Fibroblast of skin of left biceps (primary cell): ENCODE measurements at places on chromosomes 3 and 15.

GRCh38 chr3:119184796-119185570, 11.6 kb downstream of the UPK1B start:
- DNase-seq = peak; percentile 55

GRCh38 chr3:39067286-39067685, 15.5 kb downstream of the WDR48 start:
- DNase-seq = no peak

- DNase-seq = peak; percentile 17
These were observed 121.6 kb downstream of the EEFSEC start for GRCh38 chr3:128274837-128275236.

DNA sequence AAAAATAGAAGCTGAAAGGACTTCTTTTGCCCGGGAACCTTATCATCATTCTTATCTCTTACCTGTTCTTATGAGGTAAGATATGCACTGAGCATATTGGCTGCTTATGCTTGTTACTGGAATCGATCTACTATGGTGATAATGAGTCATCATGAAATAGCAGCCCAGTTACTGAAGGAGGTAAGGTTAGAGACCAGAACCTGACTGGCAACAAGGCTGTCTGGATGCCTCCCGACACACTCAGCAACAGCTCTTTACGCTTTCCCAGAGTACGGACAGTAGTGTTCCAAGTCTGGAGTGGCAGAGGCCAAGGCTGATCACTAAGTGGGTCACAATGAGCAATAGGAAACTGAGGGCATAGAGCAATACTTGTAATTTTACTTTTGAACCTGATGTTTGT, 314.1 kb downstream of the NLGN1 start:
- DNase-seq = no peak

- no peak for DNase-seq
These were observed 273.4 kb downstream of the IGSF11 start for GRCh38 chr3:118761291-118761606.

DNA sequence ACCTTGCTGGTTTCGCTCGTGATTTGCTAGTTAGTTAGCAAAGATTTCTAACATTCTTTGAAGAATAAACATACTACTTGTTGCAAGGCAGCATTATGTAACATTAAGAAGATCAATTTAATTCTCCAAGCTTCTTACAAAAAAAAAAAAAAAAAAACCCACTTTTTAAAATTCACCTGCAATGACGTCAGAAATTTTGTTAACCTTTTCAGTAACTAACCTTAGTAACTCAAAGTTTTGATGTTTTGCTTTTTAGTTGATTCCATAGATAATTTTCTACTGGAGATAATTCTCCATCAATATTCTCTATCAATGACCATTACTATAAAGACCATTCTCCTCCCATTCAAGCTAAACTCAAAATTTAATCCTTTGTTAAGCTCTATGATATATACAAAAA, 491.8 kb upstream of the TBL1XR1 start:
- DNase-seq = no peak

GRCh38 chr3:140219291-140219690, 284.3 kb downstream of the CLSTN2 start:
- no peak for DNase-seq

DNA sequence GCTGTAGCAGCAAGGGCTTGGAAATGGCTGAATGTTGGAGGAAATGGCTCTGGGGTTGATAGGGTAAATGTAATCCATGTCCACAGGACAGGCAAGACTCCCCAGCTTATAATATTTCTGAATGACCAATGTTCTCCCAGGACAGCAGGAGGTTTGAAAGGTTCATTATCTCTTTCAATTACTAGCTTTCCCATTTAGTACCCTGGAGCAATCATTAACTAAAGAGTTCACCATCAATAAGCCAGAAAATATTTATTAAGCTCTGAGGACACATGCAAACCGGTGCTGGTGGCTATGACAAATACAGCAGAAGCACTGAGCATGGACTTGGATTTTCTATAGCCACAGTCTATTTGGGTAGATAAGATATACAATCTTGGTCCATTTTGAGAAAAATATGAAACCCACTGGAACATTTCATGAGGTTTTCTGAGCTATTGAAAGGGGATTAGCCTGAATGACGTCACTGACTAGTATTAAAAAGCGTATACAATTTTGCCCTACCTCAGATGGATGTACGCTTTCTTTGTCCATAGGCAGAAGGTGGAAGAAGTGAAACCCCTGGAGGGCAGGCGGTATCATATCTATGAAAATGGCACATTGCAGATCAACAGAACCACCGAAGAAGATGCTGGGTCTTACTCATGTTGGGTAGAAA, 166.2 kb downstream of the CHL1 start:
- DNase-seq = no peak

- DNase-seq = no peak
These were observed 74.6 kb upstream of the ADPGK start for GRCh38 chr15:72858205-72858604.

- no peak for DNase-seq
These were observed 11.5 kb downstream of the CRYGS start for GRCh38 chr3:186532598-186533072.

GRCh38 chr15:38074029-38074428, 139.6 kb downstream of the TMCO5A start:
- DNase-seq = no peak

DNA sequence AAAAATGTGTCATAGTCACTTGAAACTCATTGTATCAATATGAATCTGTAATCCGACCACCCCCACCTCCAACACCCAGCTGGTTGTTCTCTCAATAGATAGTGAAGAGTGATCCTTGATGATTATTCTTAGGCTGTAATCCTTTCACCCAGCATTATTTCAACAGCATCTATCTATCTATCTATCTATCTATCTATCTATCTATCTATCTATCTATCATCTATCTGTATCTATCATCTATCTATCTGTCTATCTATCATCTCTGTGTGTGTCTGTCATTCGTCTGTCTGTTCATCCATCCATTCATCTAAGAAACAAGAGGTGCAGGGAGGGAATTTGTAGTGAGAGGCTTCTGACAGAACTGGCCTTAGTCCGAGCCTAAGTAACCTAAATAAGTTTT, 78.7 kb upstream of the IGSF10 start:
- DNase-seq = no peak

GRCh38 chr15:80015156-80015555, 44.2 kb upstream of the BCL2A1 start:
- DNase-seq = no peak

- no peak for DNase-seq
These were observed 8.4 kb upstream of the GOLGB1 start for GRCh38 chr3:121757812-121758545.

DNA sequence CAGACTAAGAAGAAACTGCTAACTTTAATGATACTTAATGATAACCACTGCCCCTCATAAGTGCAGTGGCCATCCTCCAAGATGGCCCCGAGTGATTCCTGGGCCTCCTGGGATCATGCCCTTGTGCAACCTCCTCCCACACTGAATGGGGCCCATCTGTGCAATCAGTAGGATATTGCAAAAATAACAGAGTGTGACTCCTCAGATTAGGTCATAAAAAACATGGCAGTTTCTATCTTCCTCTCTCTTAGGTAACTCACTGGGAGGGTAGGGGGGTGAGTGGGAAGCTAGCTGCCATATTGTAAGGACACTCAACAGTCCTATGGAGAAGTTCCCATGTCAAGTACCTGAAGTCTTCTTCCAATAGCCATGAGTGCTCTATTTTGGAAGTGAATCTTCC, 173.0 kb downstream of the SHQ1 start:
- DNase-seq = no peak

DNA sequence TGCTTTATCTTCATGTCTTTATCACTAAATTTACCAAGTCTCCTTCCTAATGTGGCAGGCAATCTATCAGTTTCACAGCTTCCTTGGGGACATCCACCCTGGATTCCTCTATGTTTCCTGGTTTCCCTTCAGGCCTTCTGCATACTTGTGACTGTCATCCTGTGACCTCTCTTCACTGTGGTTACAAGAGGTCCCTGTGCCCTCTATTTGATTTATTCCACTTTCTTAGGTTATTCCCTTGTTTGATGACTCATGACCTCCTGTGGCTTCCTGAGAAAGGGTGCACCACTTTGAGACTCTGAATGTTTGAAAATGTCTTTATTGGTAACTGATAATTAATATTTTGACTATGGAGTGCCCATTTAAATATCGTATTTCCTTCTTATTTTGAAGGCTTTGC, 60.5 kb upstream of the KY start:
- no peak for DNase-seq

DNA sequence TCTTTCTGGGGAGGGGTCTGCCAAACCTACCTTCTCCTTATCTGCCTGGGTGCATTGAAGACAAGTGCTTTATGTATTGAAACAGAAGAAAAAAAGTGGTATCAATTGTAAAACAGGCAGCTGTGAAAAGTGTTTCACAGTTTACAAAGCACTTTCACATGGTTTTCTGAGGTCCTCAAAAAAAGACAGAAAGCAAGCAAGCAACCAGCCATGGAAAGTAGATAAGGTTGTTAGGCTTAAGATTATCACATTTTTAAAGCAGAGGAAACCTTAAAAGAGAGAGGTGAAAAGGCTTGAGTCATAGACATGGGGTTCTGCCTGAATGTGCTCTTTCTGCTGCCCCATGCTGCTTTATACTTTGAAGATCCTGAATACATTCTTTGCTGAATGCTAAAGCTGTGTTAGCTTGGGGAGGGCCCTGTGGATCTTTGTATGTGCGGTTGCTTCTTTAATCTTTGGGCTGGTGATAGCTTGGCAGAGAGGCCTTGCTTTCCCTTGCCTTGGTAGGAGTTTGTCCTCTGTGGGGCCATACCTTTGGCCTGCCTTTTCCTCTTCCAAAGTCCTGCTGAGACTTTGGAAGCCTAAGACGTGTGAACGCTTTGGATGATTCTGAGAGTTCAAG, 2.6 kb downstream of the SMAD3 start:
- DNase-seq = no peak

- DNase-seq = no peak
These were observed 48.8 kb downstream of the HMCES start for GRCh38 chr3:129327510-129327909.

DNA sequence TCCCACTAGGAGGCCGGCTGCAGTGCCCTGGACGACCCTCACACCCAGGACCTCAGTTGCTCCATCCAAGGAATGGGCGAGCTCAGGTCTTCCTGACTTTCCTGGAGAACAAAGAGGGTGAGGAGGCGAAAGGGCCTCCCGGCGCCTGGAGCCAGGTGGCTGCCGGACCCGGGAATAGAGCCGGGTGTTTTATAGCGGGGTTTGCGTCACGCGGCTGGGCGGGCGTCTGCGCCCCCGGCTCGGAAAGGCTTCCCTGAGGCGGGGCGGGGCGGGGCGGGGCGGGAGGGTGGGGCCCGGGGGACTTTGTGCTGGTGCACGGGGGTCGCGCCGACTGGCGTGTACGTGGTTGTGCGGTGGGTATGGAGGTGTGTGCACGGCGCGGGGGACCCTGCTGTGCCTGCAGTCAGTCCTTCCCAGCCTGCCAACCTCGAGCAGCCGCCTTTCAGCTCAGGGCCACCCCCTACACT, 4.6 kb upstream of the PRKCD start:
- DNase-seq = no peak

- no peak for DNase-seq
These were observed 412.8 kb upstream of the TGFBR2 start for GRCh38 chr3:30193625-30194044.

DNA sequence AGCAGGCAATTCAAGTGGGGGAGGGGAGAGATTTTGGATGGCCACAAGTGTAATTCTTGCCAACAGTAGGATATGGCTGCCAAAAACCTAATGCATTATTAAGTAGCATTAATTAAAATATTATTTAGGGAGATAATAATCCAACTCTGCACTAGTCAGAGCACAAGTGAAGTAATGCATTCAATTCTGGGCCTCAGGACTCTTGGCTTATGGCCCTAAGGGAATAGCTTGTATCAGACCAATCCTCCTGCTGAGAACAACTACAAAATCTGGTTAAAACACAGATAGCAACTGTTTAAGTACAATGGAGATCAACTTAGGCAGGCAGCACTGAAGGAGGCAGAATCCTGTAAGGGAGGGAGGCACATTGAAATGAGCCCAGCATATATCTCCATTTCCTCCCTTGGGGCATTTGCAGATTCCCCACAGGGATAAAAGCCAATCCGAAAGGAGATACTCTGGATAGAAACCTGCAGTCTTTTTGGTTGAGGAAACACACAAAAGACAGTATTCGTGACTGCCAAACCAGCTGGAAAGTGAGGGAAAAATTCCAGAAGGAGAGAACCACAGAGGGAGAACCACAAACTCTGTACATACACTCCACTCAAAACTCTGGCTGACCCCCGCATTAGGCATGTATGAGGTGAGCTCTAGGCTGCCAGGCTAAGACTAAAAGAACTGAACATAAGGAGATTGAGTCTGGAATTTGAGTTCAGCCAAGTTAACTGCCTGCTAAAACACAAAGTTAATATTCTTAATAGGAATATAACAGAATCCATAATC, 57.4 kb downstream of the ETFA start:
- DNase-seq = no peak

- DNase-seq = no peak
These were observed 3.9 kb downstream of the NSUN3 start for GRCh38 chr3:94066506-94067500.

GRCh38 chr3:55629432-55629831, 142.3 kb upstream of the WNT5A start:
- no peak for DNase-seq

- no peak for DNase-seq
These were observed 152.9 kb upstream of the RBMS3 start for GRCh38 chr3:29128001-29128400.

DNA sequence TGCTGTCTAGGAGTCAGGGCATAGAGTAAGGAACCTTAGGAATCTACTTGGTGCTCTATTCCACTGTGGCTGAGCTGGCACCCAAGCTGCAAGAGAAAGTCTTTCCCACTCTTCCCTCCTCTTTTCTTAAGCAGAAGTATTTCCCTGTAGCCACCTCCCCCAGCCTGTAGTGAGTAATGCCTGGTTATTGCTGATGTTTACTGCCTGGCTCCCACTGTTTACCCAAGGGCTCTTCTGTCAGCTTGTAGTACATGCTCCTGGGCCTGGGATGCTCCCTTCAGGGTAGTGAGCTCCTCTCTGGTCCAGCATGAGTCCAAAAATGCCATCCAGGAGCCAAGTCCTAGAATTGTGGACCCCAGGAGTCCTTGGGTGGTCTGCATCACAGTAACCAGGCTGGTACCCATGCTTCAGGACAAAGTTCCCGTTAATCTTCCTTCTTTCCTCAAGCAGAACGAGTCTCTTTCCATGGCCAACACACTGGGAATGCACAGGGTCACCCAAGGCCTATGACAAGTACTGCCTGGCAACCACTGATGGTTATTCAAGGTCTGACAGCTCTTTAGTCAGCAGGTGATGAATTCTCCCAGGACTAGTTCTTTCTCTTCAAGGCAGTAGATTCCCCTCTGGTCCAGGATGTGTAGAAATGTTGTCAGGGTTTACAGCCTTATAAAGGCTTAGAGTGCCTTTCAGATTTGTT, 17.6 kb downstream of the GALK2 start:
- no peak for DNase-seq

- DNase-seq = no peak
These were observed 116.6 kb downstream of the CHDH start for GRCh38 chr3:53729618-53730017.

DNA sequence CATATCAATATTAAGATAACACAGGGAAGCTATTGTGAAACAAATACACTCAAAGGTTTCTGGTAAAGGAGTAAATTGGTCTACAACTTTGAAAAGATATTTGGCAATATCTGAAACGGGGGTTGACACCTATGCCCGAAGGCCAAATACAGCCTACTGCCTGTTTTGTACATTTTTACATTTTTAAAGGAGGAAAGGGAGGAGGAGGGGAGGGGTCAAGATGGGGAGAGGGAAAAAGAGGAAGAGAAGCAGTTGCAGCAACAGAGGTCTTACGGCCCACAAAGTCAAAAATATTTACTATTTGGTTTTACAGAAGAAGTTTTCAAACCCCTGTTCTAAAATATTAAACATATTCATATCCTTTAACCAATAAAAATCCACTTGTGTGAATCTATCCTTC, 94.2 kb downstream of the FMN1 start:
- DNase-seq = no peak

- DNase-seq = no peak
These were observed 36.5 kb upstream of the PCSK6 start for GRCh38 chr15:101526021-101526420.
